ENCODE measurements at places on chromosomes 2 and 18. TPM values are rescaled to one million over a fixed set of nuclear protein-coding genes. Genes with fewer than 3 reads are reported as not detected.

MAP3K19 gene
- total RNA-seq: not detected

MYO3B gene
- 0.27 TPM for total RNA-seq

TRIM43 gene
- not detected for total RNA-seq

RBM43 gene
- 5.8 TPM for total RNA-seq

ADCYAP1 gene
- 0.13 TPM for total RNA-seq

MRPS5 gene
- total RNA-seq: 50.9 TPM

GALNT5 gene
- total RNA-seq: 9.6 TPM

MARCO gene
- total RNA-seq: 1.7 TPM

KCNS3 gene
- total RNA-seq: 6.6 TPM

GCFC2 gene
- total RNA-seq: 26.6 TPM

ZSWIM2 gene
- not detected for total RNA-seq

TLX2 gene
- not detected for total RNA-seq

COL3A1 gene
- 7,706 TPM for total RNA-seq

C2orf92 gene
- 9.1 TPM for total RNA-seq

NT5DC4 gene
- total RNA-seq: not detected

ESPNL gene
- 2.9 TPM for total RNA-seq

EMILIN2 gene
- 23.0 TPM for total RNA-seq

Measured in muscle of leg (tissue), 16 donors.